Nephron progenitor cell (in vitro differentiated cells): ENCODE measurements at places on chromosomes 5 and 9.
A peak's percentile ranks its signal among the peaks of the same experiment; 100 is the strongest.

- DNase-seq: no peak
These were observed 94.6 kb downstream of the ADAMTS2 start for GRCh38 chr5:179250561-179251225.

DNA sequence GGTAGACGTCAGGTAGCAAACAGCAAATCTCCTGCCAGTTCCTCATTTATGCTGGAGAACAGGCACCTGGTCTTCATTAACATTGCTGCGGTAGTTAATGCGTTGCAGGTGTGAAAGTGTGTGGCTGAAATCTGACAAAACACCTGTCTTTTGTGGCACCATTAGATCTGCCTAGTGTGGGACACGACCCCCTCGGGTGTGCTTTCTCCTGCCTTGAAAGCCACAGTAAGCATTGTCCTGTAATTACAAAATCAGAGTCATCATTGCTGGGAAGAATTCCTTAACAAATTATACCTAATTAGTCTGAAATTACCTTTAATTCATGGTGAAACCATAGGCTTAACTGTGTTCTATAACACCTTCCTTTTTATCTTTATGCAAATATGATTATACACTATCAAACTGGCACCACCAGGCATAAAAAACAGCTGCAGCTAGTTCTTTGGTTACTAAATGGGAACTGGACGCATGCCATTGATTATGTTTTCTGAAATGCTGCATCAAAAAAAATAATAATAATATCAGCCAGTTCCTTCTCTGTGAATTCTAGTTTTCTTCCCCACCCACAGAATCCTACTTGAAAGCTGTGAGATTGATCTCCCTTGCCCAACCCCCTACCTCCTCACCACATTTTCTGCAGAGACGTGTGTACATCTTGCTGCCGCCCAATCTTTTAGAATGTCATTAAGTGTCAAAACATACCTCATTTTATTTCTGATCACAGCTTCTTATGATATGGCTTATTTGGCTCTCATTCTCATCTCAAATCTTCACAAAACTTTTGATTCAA lies 374.0 kb downstream of the NFIB start:
- DNase-seq: no peak

GRCh38 chr5:39202597-39203274 lies 16.6 kb downstream of the FYB1 start:
- no peak for DNase-seq

DNA sequence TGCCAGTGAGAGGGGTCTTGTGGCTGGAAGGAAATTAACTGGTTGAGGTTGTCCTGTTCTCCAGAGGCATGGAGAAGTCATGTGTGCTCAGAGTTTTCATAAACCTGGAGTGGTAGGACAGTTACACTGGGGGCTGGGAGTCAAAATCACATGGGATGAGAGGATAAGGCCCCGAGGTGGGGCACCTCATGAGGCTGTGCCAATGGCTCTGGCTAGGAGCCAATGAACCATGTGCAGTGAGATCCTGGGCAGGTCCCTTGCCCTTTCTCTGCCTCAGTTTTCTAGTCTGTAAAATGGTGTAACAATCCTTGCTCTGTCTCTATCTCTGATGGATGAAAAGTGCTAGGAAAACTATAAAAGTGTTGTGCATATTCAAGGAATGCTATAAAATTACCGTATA lies 7.0 kb upstream of the SYNPO start:
- no peak for DNase-seq

DNA sequence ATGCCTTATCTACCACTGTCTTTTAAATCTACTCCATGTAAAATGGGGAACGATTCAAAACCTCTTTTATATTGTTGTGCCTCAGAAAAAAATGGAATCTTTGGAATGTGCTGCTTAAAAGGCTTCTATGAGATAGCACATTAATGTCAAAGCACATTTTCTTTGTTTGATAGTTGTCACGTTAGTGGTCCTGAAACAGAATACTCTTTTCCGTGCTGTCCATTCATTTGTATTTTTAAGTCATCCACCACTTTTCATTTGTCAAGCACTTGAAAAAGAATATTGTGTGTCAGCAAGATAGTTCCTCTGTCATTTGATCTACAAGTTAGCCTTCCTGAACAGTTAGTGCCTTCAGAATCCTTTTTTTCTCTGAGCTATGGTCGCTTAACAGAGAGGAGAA lies 246.9 kb downstream of the MAST4 start:
- no peak for DNase-seq

DNA sequence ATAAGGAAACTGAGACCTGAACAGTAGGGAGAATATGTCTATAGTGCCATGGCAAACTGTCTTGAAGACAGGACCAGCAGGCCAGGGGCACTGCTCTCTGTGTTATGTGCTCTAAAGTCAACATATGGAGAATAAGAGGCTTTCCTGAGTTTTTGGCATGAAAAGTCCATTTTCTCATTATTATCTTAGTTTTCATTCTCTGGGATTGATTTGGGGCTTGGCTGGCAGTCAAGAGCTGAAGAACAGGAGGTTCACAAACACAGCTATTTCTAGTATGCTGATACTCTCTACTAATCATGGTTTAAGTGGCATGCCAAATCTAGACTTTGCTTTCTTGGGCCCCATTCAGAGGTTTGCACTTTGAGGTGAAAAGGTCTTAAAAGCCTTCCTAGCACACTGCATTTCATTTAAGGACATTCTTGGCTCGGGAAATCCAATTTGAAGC lies 404.4 kb downstream of the ZNF608 start:
- no peak for DNase-seq

- peak; percentile 54 for DNase-seq
These were observed 191.6 kb upstream of the MSX2 start for GRCh38 chr5:174532455-174533453.

DNA sequence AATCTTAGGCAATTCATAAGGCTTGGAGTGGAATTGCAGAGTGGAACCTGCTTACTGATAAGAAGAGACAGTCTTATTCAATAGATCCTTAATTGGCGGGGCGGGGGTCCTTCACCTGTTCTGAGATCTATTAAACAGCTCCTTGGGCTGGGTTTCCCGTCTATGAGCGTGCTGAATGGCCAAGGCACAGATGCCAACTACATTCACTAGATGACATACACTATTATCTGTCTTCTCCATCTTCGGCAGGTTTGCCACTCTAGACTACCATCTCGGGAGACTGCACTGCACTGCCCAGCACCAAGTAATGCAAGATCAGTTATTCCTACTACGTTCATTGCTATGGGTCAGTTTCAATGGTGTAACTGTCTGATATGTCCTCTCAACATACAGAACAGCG lies 81.5 kb downstream of the ACER2 start:
- DNase-seq: no peak

GRCh38 chr5:110096419-110096818 lies 406.7 kb downstream of the MAN2A1 start:
- no peak for DNase-seq

DNA sequence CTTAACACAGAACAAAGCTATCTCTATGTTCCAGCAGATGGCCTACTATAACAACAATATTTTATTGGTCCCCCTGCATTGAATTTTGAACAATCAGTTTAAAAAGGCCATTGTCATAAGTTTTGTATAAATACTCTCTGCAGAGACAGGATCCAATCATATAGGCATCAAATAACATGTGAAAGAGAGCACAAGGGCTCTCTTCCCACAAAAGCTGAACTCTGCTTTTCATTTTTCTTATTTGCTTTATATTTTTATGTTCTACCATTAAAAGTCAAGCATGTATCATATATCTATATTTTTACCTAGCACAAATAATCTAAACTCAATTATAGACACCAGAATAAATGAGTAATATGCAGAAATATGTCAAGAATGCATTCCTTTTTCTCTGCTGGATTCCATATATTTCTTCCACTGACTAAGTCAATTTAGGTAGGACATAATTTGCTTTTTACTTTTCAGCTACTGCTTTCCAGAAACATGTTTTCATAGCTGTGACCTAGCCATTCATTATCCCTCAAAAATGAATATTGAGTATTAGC lies 143.6 kb downstream of the CDH9 start:
- DNase-seq: no peak

GRCh38 chr9:93248386-93249040 lies 64.6 kb downstream of the WNK2 start:
- DNase-seq: no peak

DNA sequence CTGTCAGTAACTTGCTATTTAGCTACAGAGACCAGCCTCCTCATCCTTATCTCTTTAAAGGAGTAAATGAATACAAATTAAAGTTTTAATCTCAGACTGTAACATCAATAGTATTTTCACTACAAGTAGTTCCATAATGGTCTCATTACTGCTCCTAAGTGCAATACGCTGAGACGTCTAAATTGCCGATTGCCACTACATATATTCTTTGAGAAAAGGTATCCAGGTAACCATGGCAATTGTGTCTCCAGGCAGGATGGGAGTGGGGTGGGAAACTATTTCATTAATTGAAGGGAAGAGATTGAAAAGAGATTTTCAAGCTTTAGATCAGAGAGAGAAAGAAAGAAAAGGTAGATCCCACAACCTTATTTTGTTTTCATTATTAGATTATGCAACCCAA lies 65.5 kb upstream of the PPP2R2B start:
- DNase-seq: no peak

GRCh38 chr9:131663288-131663687 lies 76.6 kb downstream of the RAPGEF1 start:
- no peak for DNase-seq

- no peak for DNase-seq
These were observed 9.8 kb upstream of the CPEB4 start for GRCh38 chr5:173878224-173878967.

DNA sequence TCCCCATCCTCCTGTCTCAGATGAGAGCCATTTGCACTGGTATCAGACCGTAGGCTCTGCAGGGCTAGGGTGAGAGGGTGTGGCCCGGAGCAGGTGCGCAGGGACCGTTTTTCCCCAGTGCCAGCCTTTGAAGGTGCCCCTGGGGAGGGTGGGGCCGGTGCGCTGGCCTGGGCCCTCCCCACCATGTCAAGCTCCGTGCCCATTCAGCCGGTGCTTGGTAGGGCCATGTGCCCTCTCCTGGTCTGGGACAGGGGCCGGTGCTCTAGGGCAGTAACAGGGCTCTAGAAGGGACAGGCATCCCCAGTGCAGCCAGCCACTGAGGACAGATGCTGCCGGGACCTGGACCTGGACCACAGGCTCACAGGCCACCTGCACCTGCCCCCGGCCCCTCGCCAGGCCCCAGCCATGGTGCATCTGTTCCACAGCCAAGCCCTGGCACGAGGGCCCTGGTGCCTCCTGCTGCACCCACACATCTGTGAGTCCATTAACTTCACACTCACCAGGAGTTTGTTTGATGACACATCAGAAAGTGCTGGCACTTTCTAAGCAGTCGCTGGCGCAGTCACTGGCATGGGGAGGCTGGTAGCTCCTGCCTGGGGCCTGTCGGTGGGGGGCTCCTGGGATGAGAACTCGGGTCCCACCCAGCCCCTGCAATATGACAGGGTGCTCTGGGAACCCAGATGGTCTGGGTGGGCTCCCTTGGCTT lies 5.0 kb upstream of the QRFP start:
- no peak for DNase-seq

- DNase-seq: no peak
These were observed 33.6 kb downstream of the TNFAIP8 start for GRCh38 chr5:119389288-119390030.

DNA sequence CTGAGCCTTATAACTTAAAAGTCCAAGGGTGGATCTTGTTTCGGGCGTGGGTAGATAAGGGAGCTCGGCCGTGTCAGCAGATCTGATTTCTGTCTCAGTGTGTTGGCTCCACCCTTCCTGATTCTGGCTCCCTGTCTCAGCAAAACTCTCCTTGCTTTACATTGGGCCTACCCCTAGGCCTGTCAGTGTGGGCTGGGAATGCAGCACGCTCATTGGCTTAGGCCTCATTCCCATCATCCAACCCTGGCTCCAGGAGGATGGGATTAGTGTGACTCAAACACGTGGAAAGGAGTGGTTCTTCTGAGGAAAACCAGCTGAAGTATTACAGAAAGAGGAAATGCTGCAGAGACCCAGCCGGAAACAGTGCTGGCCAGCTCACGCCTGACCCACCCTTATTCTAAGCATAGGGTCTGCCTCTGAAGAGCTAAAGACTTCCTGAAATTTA lies 59.9 kb downstream of the ZFAND5 start:
- DNase-seq: peak; percentile 22
